ENCODE measurements at places on chromosomes 5 and 9.
A peak's percentile ranks its signal among the peaks of the same experiment; 100 is the strongest.

DNA sequence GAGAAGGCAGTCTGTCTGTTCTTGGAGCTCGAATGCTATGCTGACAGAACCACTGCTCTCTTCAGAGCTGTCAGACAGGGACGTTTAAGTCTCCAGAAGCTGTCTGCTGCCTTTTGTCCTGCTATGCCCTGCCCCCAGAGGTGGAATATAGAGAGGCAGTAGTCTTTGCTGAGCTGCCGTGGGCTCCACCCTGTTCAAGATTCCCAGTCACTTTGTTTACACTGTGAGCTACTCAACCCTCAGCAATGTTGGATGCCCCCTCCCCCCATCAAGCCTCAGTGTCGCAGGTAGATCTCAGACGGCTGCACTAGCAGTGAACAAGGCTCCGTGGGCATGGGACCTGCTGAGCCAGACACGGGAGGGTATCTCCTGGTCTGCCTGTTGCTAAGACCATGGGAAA is 344.2 kb downstream of the TMEM161B start:
- peak; percentile 74 for DNase-seq

DNA sequence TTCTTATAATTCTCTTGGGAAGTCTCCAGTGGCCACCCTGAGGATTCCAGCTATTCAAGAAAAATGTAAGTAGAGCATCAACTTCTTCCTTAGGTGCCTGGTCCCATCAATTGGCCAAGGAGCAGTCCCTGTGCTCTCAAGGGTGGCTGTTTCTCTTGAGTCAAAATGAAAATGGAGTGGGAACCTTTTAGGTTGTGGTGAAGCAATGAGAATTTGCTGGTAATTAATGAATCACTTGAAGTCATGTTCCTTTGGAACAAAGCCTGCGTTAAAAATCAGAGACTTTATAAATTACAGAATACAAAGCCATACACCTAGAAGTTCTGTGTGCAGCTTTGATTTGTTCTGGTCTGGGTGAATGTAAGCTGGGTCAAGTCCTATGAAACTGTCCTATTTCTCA is 48.9 kb downstream of the IL31RA start:
- DNase-seq, result no peak

DNA sequence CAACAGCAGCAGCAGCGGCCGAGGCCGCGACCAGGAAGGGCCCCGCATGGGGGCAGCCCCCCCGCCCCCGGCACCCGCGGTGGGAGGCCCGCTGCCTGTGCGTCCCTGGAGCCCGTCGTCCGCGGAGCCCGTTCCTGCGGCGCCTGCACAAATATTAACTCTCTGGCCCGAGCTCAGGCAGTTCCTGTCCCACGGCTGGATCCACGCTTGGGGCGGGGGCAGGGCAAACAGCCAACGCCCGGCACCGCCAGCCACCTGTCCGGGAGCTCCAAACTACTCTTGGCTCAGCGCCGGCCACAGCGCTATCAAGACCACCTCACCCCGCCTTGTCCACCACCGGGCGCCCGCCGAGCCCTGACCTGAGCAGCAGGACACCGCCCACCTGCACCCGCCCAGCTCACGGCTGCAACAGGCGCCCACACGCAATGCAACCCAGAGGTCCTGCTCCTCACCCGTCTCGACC is at the start of gene LRRC26:
TSS of gene LRRC26 (minus strand) at position 156 of the 463 bp plus-strand sequence. CDS start at position 48, 108 bp downstream.
- DNase-seq, result no peak

DNA sequence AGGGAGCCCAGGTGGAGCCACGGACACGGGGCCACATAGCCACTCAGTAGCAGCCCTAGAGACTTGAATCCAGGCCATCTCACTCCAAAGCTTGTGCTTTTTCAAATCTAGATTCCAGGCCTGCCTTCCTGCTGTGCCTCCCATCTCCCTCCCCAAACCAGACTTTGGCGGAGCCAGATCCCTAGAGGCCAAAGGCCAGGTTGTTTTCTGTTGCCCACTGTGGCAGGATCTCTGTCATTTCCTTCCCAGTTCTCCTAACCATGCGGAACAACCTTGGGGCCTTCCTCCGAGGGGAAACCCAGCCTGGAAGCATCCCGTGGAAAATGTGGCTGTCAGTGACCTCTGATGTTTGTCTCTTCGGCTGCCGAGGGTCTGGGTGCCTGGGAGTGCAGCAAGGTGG is 16.4 kb upstream of the RPS14 start:
- DNase-seq, result no peak

GRCh38 chr9:86983620-86984259 is 36.4 kb upstream of the GAS1 start:
- DNase-seq, result no peak

DNA sequence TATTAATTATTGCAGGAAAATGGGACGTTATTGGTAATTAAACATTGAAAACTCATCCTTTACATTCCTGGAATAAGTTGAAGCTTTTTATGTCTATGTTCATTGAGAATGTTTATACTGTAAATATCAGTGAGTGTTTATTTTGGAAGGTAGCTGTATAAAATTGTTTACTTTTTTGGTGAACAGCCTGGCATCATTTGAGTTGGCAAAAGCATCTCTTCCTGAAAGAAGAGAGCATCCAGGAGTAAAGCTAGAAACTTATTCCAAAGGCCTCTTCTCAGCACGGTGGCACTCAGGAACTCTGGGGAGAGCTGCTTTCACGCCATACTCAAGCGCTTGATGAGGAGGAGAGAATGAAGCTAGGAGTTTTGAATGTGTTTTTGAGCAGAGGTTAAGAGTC is 79.9 kb downstream of the GAPVD1 start:
- DNase-seq, result no peak

- DNase-seq, result peak; percentile 30
Observed at GRCh38 chr9:95783426-95783975, 92.0 kb upstream of the ERCC6L2 start.

GRCh38 chr9:124259158-124259808 is 1.5 kb downstream of the NEK6 start:
- peak; percentile 64 for DNase-seq

DNA sequence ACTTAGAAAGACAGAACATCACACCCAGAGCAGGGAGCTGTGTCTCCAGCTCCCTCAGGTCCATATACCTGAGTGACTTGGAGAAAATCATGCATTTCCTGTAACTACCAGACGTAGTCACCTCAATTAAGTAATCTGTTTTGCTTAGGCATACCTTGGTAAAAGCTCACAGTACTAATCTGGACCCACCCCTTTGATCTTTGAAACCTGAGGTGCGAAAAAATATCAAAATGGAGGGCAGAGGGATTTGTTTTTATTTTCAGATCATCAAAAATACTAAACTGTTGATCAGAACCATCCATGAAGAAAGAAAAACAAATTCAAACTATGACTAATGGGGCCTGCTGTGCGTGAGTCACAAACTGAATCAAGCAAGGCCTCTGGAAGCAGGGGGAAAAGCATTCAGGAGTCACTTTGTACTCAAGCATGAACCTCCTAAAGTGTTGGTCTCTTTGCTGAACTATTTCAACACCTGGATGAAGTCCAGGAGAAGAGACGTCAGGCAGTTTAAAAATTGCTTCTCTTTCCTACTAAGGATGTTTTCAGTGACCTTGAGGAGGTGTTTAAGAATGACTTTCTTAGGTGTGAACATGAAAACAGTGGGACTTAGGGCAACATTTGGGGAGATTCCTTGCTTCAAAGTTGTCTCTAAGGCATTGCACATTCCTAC is 76.3 kb downstream of the MUSK start:
- peak; percentile 82 for DNase-seq

DNA sequence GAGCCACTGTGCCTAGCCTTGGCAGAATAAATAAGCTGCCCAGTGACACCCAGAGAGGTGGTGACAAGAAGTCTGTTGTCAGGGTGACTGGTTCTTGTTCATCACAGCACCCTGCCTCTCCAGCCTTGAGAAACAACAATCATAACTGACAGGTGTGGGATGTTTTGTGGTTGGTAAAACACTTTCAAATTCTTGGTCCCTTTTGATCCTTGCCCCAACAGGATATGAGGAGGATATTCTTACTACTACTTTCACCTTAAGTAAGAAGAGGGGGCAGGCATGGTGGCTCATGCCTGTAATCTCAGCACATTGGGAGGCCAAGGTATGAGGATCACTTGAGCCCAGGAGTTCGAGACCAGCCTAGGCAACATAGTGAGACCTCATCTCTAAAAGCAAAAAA is 14.2 kb upstream of the FRRS1L start:
- no peak for DNase-seq

GRCh38 chr5:22591461-22591860 is 261.7 kb downstream of the CDH12 start:
- no peak for DNase-seq

GRCh38 chr9:113501852-113502251 is 38.3 kb downstream of the RGS3 start:
- no peak for DNase-seq

- no peak for DNase-seq
Observed at GRCh38 chr9:109010746-109011145, 2.6 kb downstream of the CTNNAL1 start.

GRCh38 chr5:89690331-89690730 is 719.2 kb downstream of the CETN3 start:
- DNase-seq, result no peak

- DNase-seq, result peak; percentile 79
Observed at GRCh38 chr9:25602400-25603044, 75.7 kb downstream of the TUSC1 start.

- peak; percentile 96 for DNase-seq
Observed at GRCh38 chr5:180332051-180332517, 21.1 kb downstream of the GFPT2 start.

GRCh38 chr5:149235841-149236240 is 35.8 kb upstream of the AFAP1L1 start:
- DNase-seq, result no peak

DNA sequence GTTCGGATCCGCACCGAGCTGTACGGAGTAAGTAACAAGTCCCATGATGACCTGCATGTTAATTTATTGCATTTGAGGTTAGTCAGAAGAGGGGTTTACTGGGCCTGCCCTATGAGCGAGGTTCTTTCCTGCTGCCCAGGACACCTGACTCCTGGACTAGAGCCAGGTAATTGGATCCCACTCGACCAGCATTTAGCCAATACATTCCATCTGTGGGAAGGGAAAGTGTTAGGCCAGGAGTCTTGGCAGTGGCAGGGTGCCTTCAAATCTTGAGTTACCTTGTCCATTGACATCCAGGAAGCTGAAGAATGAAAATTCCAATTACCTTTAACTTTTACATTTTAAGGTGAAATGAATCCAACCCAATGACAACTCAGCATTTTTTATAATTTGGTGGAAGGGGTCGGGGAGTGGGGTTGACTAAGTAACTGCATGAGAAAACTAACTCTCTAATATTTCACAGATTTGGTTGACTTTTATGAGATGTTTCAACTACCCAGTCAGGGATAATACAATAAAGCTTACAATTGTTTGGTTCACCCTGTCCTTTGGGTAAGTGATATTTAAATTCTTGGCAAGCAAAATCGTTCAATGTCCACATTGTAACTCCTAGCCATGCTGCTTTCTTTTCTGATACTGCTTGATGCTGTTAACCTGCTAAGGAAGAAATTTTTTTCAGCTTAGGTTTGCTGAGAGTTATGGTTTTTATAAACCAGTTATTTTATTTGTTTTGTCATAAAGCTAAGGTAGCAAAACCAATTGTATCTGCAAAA is 111.6 kb upstream of the IQGAP2 start:
- no peak for DNase-seq

DNA sequence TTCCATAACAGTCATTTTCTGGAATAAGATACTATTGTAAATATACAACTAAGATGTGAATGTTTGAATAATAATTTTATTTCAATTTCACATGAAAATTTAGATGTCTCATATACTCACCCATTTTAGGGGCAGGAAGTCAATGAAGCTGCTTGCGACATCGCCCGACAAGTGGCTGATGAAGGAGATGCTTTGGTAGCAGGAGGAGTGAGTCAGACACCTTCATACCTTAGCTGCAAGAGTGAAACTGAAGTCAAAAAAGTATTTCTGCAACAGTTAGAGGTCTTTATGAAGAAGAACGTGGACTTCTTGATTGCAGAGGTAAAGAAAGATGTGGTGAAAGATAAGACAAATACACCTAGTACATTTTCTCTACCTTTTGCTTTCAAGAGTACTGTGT is 8.6 kb downstream of the BHMT start:
- no peak for DNase-seq

DNA sequence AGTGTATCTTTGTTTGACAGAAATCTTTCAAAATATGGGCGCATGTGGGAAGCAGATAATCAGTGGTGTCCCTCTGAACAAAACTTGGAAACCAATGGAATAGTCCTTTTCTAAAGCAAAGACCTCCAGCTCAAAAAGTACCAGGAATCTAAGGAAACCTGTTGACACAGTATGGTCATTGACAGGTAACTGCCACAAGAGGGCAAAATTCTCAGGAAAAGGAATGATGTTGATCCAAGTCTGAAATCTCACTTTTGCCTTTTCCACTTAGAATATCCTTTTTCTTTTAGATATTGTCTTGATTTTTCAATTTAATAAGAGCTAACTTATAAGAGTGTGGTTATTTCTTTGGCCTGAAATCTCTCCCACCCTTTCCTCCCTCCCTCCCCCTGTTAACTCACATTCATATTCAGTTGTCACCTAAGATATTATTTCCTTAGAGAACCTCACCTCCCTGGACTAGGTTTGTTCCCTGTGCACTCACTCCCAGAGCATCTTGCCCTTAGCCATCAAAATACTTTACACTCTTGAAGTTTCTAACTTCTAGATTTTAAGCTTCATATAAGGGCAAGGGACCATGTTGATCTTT is 59.0 kb upstream of the BARX1 start:
- peak; percentile 51 for DNase-seq

DNA sequence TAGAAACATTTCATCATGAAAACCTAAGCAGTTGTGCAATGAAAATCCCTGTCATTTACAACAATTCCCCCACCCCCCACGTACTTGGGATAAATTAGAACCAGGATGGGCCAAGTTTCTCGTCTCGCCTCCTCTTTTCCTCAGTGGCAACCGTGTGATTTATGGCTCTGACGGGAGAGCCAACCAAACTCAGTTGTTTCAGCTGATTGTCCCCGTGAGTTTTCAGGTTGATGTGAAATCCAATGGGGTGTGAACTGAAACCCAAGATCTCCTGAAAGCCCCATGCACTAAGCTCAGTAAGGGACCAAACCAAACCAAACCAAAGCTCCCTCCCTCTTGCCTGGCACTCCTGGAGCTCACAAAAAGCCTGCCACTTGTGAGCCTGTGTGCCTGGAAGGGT is 138.7 kb upstream of the SLC24A2 start:
- no peak for DNase-seq

DNA sequence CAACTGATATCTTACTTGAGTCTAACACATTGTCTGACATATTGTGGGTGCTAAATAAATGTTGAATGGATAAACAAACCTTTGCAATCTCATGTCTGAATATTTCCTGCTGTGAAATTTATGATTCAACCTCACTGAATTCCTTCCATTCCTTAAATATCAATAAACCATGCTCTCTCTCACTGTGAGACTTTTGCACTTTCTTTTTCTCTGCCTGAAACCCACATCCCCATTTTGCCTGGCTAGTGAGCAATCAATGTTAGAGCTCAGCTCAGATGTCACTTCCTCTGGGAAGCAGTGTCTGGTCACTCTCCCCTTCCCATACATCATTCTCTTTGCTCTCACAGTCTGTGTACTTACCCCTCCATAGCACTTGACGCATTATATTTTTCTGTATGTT is 383.7 kb upstream of the TRPC7 start:
- no peak for DNase-seq

- DNase-seq, result no peak
Observed at GRCh38 chr5:92836855-92837755, 743.9 kb downstream of the NR2F1-AS1 start.
